ENCODE measurements at places on chromosomes 6 and 20. TPM values are rescaled to one million over a fixed set of nuclear protein-coding genes. Genes with fewer than 3 reads are reported as not detected.

- no peak for DNase-seq
These were observed 413.8 kb downstream of the PTPRT start for GRCh38 chr20:42775866-42776265.

DNA sequence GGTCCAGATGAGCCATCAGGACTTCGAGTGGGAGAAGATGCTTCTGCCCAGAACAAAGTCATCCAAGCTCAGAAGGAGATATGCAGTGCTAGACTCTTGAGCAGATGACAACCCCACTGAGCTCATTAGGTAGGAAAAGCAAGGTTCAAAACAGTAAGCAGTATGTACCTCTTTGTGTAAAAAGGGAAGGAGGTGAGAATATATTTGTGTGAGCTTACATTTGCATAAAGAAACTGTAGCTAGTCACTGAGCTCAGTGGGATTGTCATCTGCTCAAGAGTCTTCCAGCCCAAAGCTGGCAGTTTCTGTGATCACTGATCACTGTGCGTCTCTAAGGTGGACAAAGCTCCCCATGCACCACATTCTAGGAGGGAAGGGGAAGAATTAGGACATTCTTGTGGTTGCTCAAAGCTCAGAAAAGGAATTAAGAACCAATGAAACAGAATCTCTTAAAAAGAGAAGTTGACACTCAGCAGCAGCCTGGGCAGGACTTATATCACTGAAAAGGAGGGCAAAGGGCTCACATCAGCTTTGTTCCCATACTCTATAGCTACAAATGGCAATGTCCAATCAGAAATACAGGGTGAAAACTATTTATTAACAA is 90.0 kb upstream of the MAFB start:
- DNase-seq, result no peak

GRCh38 chr6:88105741-88106340 is 58.2 kb downstream of the SPACA1 start:
- no peak for DNase-seq

NUS1 gene
- total RNA-seq, result 38.7 TPM

Measured in mammary epithelial cell (primary cell).